Stimulated activated naive CD8-positive, alpha-beta T cell treated with anti-CD3 and anti-CD28 coated beads, Interleukin-15, Interleukin-2, amounts not matched to agents 100 U/mL and 50 U/mL, for 24 hours (primary cell): ENCODE measurements at places on chromosomes 16 and 17.

- DNase-seq: no peak
Observed at GRCh38 chr16:17149904-17150483, 320.8 kb downstream of the XYLT1 start.

DNA sequence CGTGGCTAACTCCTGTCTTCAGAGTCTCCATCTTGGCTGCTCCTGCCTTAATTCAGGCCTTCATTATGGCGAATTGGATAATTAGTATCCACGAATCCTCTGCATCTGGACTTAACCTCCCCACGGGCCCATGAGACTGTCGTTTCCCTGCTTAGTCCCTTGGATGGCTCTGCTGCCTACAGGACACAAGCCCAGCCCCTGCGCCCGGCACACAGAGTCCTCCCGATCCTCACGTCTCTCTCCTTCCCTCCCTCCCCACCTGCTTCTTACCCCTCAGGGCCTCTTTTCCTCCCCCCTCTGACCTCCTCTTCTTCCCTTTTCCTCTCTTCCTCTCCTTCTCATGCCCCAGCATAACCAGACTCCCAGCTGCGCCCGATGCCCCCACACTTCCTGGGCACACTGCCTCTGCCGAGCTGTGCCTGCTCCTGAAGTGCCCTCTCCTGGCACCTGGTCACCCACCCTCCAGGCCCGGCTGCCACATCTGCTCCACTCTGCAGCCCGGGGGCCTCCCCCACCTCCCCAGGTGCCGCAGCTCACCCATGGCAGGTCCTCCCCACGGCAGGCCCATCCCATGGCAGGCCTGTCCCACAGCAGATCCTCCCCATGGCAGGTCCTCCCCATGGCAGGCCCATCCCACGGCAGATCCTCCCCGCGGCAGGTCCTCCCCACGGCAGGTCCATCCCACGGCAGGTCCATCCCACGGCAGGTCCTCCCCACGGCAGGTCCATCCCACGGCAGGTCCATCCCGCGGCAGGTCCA, 45.9 kb downstream of the RPH3AL start:
- no peak for DNase-seq

- DNase-seq: no peak
Observed at GRCh38 chr17:27982688-27983087, 59.8 kb upstream of the NLK start.

- peak; percentile 0 for DNase-seq
Observed at GRCh38 chr16:27444015-27444414, 42.0 kb downstream of the IL21R start.

GRCh38 chr17:4968486-4969046, 949 bp upstream of the SPAG7 start:
- peak; percentile 63 for DNase-seq

- DNase-seq: peak; percentile 92
Observed at GRCh38 chr16:69132424-69133252, at the start of the genes CHTF8 and UTP4. Gene CHTF8 (minus strand): TSS chr16:69132588. CDS start chr16:69121458, 11,130 bp downstream. Gene UTP4 (plus strand): TSS chr16:69132649. CDS start chr16:69133460, 811 bp downstream.

- DNase-seq: no peak
Observed at GRCh38 chr17:47837401-47838039, 3.6 kb downstream of the SCRN2 start.

- no peak for DNase-seq
Observed at GRCh38 chr17:61947367-61948078, 19.7 kb upstream of the INTS2 start.
